Left ventricle myocardium inferior (tissue), 1 donor: ENCODE measurements at places on chromosomes 3 and 15. TPM values are rescaled to one million over a fixed set of nuclear protein-coding genes. Genes with fewer than 3 reads are reported as not detected.

DNA sequence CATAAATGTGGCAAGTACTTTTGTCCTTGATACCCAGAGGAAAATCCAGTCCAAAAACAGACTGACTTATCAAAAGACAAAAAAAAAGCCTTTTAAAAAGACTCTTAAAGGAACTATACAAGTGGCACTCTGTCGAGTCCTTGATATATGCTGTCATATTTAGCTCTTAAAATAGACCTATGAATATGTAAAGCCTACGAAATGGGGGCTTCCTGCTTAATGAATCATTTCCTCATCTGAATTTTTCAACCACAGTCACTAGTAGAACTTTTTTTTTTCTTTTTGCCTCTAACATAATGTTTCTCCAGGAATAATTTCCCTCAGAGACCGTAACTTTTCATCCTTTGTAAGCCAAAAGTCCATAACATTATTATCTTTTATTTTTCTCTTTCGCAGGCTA lies 95.8 kb downstream of the P3H2 start:
- no peak overlapping the region for H3K4me3 ChIP-seq
- DNase-seq: no peak
- no peaks in the 10 kb centered on the region for H3K27me3 ChIP-seq

Gene SST
- not detected for total RNA-seq

- H3K36me3 ChIP-seq: no peaks in the 10 kb centered on the region
- no peaks in the 10 kb centered on the region for H3K27me3 ChIP-seq
- H3K4me1 ChIP-seq: no peaks in the 10 kb centered on the region
- no peak overlapping the region for H3K4me3 ChIP-seq
- no peak overlapping the region for H3K27ac ChIP-seq
- no peak for DNase-seq
These were observed 247.4 kb downstream of the SHOX2 start for GRCh38 chr3:157858821-157859220.

Gene LSAMP
- 1.2 TPM for total RNA-seq
